ENCODE measurements at places on chromosomes 16 and 17. TPM values are rescaled to one million over a fixed set of nuclear protein-coding genes. Genes with fewer than 3 reads are reported as not detected.

DNA sequence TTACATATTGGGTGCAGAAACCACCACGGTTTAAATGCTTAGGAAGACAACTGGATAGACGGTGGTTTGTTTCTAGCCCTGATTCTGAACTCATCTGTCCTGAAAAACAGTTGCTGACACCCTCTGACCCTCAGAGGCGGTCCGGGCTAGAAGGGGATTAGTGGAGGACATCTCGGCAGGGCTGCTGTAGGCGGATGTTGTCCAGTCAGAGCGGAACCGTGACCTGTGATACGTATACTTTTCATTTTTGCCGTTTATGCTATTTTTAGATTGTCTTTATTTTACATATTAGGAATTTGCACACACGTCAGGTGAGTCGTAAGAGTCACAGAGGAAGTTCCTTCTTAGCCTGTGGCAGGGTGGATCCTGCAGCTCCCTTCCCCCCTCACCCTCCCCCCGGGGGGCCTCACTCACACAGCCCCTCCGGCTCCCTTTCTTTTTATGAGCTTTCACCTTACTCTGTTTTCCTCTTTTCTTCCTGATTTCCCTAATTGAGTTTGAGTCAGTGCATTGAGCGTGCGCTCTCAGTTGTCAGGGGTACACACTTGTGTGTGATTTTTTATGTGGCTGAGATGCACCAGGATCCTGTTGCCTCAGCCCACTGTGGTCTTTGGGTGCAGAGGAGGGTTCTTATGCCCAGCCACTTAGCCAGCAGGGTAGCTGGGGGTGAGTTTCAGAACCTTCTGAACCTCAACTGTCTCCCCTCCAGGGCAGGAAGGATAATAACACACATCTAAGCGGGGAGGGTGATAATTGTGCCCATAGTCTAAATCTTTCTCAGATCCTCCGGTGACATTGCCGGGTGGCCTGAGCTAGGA, 211.1 kb upstream of the CHMP6 start:
- no peak for DNase-seq

DNA sequence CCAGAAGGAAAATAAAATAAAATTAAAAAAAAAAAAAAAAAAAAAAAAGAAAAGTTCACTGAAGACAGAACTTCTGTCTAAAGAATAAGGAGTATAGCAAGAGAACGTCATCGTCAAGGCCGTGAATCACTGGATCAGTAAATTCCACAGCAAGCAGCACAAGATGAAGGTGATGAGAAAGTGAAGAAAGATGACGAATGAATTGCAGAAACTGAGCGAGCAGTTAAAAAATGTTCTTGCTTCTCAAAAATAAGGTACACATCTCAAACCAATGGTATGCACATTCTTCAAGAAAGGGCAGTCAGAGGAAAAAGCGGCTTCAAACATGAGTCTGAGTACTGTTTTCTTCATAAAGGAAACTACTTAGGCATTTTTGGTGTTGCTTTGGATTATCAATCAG, 104.7 kb downstream of the SMG6 start:
- no peak for DNase-seq

GRCh38 chr17:83067071-83067717, 12.2 kb upstream of the METRNL start:
- peak; percentile 92 for DNase-seq

DNA sequence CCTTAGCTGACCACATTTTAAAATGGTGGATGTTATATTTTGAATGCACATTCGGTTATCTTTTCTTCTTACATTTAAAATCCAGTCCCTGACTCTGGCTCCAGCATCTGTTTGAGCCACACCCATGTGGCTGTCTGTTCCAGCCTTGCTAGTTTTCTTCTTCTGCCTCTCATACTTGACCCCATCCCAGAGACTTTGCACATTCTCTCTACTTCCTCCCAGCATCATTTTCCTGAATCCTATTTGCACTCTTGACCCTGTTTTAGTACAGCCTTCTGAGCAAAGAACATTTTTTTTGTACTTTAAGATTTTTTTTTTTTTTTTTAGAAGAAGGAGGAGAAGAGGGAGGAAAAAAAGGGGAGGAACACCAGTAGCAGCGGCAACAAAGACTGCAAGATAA, 23.3 kb upstream of the MAF start:
- no peak for DNase-seq

DNA sequence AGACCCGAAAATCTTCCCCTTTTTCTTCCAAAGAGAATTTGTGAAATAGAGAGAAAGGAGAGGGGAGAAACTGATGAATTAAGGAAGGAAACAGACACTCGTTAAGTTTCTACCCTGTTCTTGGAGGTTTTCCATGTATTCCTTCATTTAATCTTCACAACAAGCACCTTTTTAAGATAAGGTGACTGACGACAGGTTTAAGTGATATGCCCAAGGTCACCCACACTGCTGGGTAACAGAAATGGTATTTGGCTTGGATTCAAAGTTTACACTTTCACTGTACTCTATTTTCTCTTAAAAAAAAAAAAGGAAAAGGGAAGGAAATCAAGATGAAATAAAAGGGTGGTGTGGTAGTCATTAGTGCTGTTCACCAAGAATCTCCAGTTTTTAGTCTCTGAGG, 33.5 kb upstream of the TOX3 start:
- DNase-seq, result no peak

GRCh38 chr16:67255553-67256221, 6.9 kb downstream of the SLC9A5 start:
- DNase-seq, result peak; percentile 78

DNA sequence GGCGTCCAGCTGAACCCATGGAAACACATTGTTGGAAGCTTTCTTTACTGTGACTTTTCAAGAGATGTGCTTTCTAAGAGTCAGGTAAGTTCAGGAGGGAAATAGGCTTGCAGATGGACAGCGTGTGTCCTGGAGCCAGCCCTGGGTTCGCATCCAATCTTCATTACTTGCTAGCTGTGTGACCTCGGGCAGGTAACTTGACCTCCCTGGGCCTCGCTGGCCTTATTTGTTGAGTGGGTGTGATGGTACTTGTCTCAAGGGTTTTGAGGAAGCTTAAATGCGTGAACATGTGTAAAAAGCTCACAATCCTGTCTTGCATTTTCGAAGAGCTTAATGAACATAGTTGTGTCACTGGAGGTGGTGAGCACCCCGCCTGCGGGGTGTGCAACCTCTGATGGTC, 11.8 kb downstream of the ADGRG1 start:
- DNase-seq, result no peak

- no peak for DNase-seq
Observed at GRCh38 chr17:20173091-20173490, 163.9 kb downstream of the SPECC1 start.

- no peak for DNase-seq
Observed at GRCh38 chr17:55726440-55726839, 3.8 kb upstream of the TMEM100 start.

DNA sequence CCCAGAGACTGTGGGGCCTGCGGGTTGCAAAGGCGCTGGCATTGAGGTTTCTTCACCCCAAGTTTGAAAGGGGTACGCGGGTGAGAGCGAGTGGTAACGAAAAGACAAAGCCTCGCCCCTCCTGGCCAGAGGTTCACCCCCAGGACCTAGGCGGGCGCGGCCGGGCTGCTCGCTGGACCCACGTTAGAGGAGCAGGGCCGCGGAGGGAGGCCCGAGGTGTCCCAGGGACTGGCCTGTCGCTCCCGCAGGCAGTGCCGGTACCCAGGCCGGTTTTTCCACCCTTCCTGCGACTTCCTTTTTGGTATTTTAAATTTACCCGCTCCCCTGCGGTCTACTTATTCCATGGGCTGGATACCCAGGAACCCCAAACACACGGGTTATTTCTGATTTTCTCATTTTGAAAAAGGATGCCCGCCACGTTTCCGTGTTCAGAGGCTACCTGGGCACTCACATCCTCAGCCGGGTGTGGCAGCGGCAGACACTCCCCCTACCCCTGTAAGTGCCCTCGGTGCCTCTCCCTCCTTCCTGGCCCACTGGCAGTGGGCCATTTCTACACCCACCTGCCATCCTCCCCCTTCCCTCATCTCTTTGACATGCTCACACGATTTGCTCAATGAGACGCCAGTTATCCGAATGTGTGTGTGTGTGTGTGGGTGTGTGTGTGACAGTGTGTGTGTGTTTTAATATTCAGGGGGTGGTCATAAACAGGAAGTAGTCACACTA, 1.6 kb upstream of the FOXL1 start:
- no peak for DNase-seq

- no peak for DNase-seq
Observed at GRCh38 chr16:28596115-28596630, 677 bp downstream of the SULT1A2 start.

GRCh38 chr17:53462393-53462811, 360.3 kb upstream of the KIF2B start:
- DNase-seq, result no peak

DNA sequence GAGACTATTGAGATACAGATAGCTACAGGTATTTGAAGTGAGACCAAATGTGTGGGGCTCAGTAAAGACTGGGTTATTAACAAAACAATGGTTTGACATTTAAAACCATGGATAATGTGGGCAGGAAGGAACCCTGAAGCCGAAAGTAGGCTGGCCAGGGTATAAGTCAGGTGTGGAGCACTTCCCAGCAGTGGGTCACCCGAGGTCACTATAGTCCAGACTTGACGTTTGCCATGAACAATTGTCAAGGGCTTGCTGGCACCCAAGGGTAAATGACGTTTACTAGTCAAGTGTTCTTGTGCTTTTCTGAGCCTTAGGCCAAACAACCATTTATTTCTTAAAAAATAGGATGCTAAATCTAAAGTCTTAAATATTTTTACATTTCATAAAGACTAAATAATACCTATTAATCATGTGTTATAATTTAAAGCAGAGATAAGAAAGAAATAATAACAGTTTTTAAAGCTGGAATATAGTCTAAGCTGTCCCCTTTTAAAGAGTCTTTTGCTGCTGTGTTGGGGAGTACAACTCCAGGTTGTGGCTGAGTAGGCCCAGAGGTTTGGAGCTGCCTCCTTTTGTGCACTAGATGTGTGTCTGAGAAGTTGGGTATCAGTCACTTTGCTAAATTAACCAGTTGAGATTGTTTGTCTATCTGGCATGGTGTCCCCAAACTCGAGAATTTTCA, 15.7 kb downstream of the ALDH3A2 start:
- DNase-seq, result no peak

GRCh38 chr17:16477255-16477654, 14.7 kb downstream of the LRRC75A start:
- DNase-seq, result no peak

DNA sequence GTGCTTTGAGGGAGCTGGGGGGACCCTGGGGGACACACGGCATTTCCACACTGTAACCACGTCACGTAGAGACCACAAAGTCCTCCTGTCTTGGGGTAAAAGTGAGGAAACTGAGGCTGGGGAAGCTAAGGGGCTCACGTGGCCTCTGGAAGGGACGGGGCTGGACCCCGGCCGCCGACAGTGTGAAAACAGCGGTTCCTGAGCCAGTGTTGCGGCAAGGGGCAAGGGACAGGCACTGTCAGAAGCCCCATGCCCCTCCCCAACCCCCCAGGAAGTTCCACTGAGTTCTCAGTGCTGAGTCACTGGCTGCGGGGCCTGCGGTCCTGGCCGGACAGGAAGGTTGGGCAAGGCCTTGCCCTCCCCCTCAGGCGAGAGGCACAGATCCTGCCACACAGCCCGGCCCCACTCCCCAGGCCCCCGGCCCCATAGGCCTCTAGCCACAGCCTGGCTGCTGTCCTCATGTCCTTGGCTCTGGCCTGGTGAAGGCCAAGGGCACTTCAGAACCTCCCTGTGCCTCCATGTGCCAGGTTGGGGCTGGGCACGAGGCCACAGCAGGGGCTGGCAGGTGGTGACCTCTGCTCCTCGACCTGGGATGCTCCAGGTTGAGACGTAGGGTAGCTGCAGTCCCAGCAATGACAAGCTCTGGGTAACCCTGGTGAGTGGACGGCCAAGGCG, 5.0 kb upstream of the CCDC57 start:
- DNase-seq, result peak; percentile 93

- DNase-seq, result no peak
Observed at GRCh38 chr16:84548971-84549844, 44.7 kb upstream of the MEAK7 start.

GRCh38 chr17:42329025-42329976, 41.0 kb downstream of the STAT5A start:
- DNase-seq, result no peak

KRT28 gene
- not detected for total RNA-seq

DBNDD1 gene
- 2.8 TPM for total RNA-seq

BRD7 gene
- 52.7 TPM for total RNA-seq

CCL5 gene
- total RNA-seq, result not detected

TBC1D3G gene
- total RNA-seq, result not detected

ZNF267 gene
- total RNA-seq, result 5.0 TPM

TBC1D24 gene
- total RNA-seq, result 19.6 TPM

RAB37 gene
- not detected for total RNA-seq

SLFN14 gene
- total RNA-seq, result not detected

TEDC2 gene
- total RNA-seq, result 3.9 TPM

ITGAX gene
- not detected for total RNA-seq

PERCC1 gene
- not detected for total RNA-seq
